Endothelial cell of umbilical vein (primary cell): ENCODE measurements at places on chromosomes 7 and 10. TPM values are rescaled to one million over a fixed set of nuclear protein-coding genes. Genes with fewer than 3 reads are reported as not detected.
A peak's percentile ranks its signal among the peaks of the same experiment; 100 is the strongest.

IL2RA gene
- not detected in 2 replicates for total RNA-seq

GRCh38 chr10:127877699-127878098 lies 15.0 kb downstream of the CLRN3 start:
- H3K27me3 ChIP-seq = no peaks in the 10 kb centered on the region
- H3K27ac ChIP-seq = no peak overlapping the region
- DNase-seq = peak; percentile 10
- peaks cover 5% of the 10 kb centered on the region for H3K4me1 ChIP-seq
- H3K36me3 ChIP-seq = no peaks in the 10 kb centered on the region

GRCh38 chr7:99833289-99833877 lies 5.6 kb downstream of the CYP3A43 start:
- H3K36me3 ChIP-seq = no peaks in the 10 kb centered on the region
- peak; percentile 11 for DNase-seq
- H3K27me3 ChIP-seq = peaks cover 14% of the 10 kb centered on the region
- no peaks in the 10 kb centered on the region for H3K4me1 ChIP-seq
- no peak overlapping the region for H3K4me3 ChIP-seq
- H3K27ac ChIP-seq = no peak overlapping the region

SHTN1 gene
- 29.7 and 36.5 TPM in 2 replicates for total RNA-seq

GRCh38 chr10:31101123-31101522 lies 69.5 kb upstream of the ZNF438 start:
- H3K36me3 ChIP-seq = no peaks in the 10 kb centered on the region
- DNase-seq = peak; percentile 77
- H3K27me3 ChIP-seq = no peaks in the 10 kb centered on the region
- H3K27ac ChIP-seq = peak overlapping the region; percentile 3
- no peak overlapping the region for H3K4me3 ChIP-seq

- H3K4me1 ChIP-seq = no peaks in the 10 kb centered on the region
- DNase-seq = no peak
- peaks cover 38% of the 10 kb centered on the region for H3K27me3 ChIP-seq
- no peaks in the 10 kb centered on the region for H3K36me3 ChIP-seq
- H3K27ac ChIP-seq = no peak overlapping the region
- no peak overlapping the region for H3K4me3 ChIP-seq
Measured at GRCh38 chr10:86825366-86825765, 68.9 kb downstream of the BMPR1A start.

CDC14C gene
- not detected in 2 replicates for total RNA-seq

GRCh38 chr10:7267142-7267541 lies 143.7 kb downstream of the SFMBT2 start:
- no peaks in the 10 kb centered on the region for H3K27me3 ChIP-seq
- H3K27ac ChIP-seq = no peak overlapping the region
- H3K36me3 ChIP-seq = no peaks in the 10 kb centered on the region
- DNase-seq = no peak
- peaks cover 10% of the 10 kb centered on the region for H3K4me1 ChIP-seq
- no peak overlapping the region for H3K4me3 ChIP-seq

GDF2 gene
- total RNA-seq = not detected in 2 replicates

GIMAP8 gene
- total RNA-seq = 67.5 and 71.8 TPM in 2 replicates

DNA sequence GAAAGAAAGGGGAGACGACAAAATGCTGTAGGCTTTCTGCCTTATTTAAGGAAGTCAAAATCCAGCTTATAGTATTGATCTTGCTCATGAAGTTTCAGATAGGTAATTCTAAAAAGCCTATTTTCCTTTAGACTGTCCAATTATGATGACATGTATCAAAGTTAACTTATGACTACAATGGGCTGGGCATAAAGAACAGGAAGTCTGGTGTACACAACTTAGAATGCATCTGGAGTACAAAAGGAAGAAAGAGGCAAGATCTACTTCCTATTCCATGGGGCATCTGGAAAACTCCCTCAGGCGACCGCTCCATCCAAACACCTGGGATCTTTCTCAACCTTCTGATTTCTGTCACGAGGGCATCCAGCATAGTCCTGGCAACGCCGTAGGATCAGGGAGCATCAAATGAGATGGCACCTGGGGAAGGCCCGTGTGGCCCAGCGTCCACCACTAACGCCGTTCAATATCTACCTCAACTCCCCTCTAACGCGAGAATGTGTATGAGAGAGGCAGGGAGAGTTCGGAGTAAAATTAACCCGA lies 512 bp downstream of the FAM24B start:
- peak; percentile 39 for DNase-seq
- no peaks in the 10 kb centered on the region for H3K27me3 ChIP-seq
- H3K4me3 ChIP-seq = peak overlapping the region; percentile 9
- H3K27ac ChIP-seq = peak overlapping the region; percentile 43
- H3K4me1 ChIP-seq = peaks cover 26% of the 10 kb centered on the region

DNA sequence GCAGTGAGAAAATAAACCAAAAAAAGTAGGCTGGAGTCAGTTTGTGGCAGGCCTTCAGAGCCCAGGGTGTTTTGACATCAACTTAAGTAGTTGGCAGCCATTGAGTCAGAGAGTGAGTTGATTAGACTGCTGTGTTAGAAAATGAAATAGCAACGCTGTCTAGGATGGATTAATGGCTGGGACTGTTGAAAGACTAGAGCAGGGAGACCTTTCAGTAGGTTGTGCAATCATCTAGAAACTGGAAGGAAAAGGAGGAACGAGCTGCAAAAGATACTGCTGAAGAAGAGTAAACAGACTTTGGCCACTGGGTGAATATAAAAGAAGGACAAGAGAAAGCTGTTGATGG lies 28.6 kb upstream of the TRIL start:
- H3K4me3 ChIP-seq = no peak overlapping the region
- peaks cover 3% of the 10 kb centered on the region for H3K27me3 ChIP-seq
- no peaks in the 10 kb centered on the region for H3K36me3 ChIP-seq
- no peaks in the 10 kb centered on the region for H3K4me1 ChIP-seq
- DNase-seq = no peak
- no peak overlapping the region for H3K27ac ChIP-seq

HGF gene
- 0.15 and 0.35 TPM in 2 replicates for total RNA-seq

GRCh38 chr10:74439213-74439612 lies 288.2 kb downstream of the ADK start:
- no peaks in the 10 kb centered on the region for H3K27me3 ChIP-seq
- no peak overlapping the region for H3K27ac ChIP-seq
- no peak overlapping the region for H3K4me3 ChIP-seq
- peaks cover 21% of the 10 kb centered on the region for H3K4me1 ChIP-seq

- no peak for DNase-seq
- peaks cover 18% of the 10 kb centered on the region for H3K4me1 ChIP-seq
- no peak overlapping the region for H3K4me3 ChIP-seq
Measured at GRCh38 chr10:75726522-75727483, 295.4 kb downstream of the LRMDA start.

GRCh38 chr7:29243910-29244655 lies 49.5 kb downstream of the CHN2 start:
- H3K27ac ChIP-seq = no peak overlapping the region
- H3K36me3 ChIP-seq = no peaks in the 10 kb centered on the region
- H3K27me3 ChIP-seq = no peaks in the 10 kb centered on the region
- no peaks in the 10 kb centered on the region for H3K4me1 ChIP-seq
- H3K4me3 ChIP-seq = no peak overlapping the region

- peak overlapping the region; percentile 40 for H3K27ac ChIP-seq
- peak; percentile 9 for DNase-seq
- H3K27me3 ChIP-seq = no peaks in the 10 kb centered on the region
- H3K4me3 ChIP-seq = no peak overlapping the region
- H3K36me3 ChIP-seq = no peaks in the 10 kb centered on the region
Measured at GRCh38 chr10:74164716-74165529, 13.9 kb downstream of the ADK start.

DNA sequence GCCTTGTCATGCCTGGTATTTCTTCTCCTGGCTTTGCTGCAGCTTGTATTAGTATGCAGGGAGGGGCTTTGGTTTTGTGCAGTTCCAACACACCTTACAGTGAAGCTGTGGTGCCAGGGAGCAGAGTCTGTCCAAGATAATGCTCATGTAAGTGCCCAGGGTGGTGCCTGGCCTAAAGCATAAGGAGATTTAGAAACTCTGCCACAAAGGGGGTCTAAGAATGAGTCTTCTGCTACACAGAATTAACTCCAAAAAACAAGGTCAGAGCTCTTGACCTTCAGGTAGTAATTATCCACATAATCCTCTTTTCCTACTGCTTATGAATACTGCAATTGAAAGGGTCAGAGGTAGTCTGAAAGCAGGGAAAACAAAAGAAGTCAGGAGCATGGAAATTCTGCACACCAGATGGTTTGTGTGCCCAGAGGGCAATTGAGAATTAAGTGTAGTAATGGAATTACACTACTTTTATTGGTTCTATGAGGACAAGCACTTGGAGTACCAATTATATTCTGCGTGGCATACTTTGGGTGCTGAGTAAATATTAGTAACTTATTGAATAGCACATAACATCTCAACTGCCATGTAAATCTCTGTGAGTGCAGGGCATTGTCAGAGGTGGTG lies 121.5 kb downstream of the KAT6B start:
- no peaks in the 10 kb centered on the region for H3K4me1 ChIP-seq
- H3K36me3 ChIP-seq = no peaks in the 10 kb centered on the region
- H3K4me3 ChIP-seq = no peak overlapping the region
- no peak overlapping the region for H3K27ac ChIP-seq

DNA sequence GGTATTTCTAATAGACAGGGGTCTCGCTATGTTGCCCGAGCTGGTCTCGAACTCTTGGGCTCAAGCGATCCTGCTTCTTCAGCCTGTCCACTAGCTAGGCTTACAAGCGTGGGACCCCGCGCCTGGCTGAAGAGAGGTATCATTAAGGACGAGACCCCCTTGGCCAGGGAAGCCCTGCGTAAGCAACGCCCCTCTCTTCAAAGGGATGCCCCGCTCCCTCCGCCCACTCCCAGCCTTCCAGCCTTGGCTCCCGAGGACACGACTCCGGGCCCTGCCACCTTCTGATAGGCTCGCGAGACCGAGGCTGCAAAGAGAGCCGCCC lies 220 bp upstream of the ZKSCAN5 start:
- peak overlapping the region; percentile 59 for H3K4me3 ChIP-seq
- H3K27ac ChIP-seq = peak overlapping the region; percentile 69
- no peak for DNase-seq
- H3K36me3 ChIP-seq = no peaks in the 10 kb centered on the region
- H3K27me3 ChIP-seq = no peaks in the 10 kb centered on the region

- no peaks in the 10 kb centered on the region for H3K27me3 ChIP-seq
- no peak overlapping the region for H3K27ac ChIP-seq
- H3K36me3 ChIP-seq = no peaks in the 10 kb centered on the region
- no peaks in the 10 kb centered on the region for H3K4me1 ChIP-seq
- no peak for DNase-seq
Measured at GRCh38 chr10:85043207-85043606, 714.8 kb downstream of the CCSER2 start.

GNGT1 gene
- not detected in 2 replicates for total RNA-seq

IDI2 gene
- total RNA-seq = not detected in 2 replicates

TLX1 gene
- total RNA-seq = not detected in 2 replicates

DNA sequence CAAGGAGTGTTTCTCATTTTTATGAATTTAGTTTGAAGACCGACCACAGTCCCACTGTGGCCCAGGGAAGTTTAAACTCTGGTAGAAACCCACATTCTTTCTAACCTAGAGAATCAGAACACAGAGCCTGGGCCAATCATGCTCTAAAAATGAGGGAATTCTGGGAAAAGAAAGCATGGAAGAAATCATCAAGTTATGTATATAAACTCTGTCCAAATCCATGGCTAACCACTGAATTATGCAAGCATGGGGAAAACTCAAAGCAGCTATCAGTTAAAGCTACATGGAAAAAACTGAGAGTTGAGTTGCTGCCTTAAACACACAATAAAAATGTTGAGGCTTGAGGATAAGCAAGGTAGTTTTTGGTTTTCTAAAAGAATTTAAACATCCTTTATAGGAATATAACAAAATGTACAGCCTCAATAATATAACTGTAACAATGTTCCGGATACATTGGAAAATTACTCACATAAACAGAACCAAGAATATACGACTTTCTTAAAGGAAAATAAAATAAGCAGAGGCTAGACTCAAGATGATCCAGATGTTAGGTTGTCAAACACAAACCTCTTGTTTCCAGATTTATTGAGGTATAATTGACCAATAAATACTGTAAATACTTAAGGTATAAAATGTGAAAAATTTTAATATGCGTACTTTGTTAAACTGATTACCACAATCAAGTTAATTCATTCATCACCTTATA lies 311.2 kb upstream of the GNAI1 start:
- no peaks in the 10 kb centered on the region for H3K27me3 ChIP-seq
- H3K36me3 ChIP-seq = no peaks in the 10 kb centered on the region
- DNase-seq = no peak
- H3K4me3 ChIP-seq = no peak overlapping the region

IFIT2 gene
- total RNA-seq = 0.51 and 1.4 TPM in 2 replicates

DNA sequence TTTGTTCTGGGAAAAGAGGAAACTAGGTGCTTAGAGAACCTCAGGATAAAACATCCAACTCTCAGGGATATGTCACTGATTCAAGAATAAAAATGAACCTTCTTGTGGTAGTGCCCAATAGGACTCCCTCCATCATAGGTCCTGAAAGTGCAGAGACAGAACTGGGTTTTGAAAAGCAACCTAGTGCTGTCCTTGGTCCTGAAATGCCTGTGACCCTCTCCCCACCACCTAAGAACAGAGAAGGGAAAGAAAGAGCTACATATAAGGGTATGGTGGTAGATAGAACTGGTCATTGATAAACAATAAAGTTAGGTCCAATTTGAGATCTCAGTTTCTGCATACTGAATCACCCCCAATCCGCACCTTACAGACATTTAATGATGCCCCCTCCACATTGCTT lies 953.3 kb downstream of the XPNPEP1 start:
- H3K4me3 ChIP-seq = no peak overlapping the region
- no peaks in the 10 kb centered on the region for H3K36me3 ChIP-seq
- no peaks in the 10 kb centered on the region for H3K27me3 ChIP-seq
- DNase-seq = no peak
- H3K27ac ChIP-seq = no peak overlapping the region

- no peak overlapping the region for H3K27ac ChIP-seq
- no peak overlapping the region for H3K4me3 ChIP-seq
Measured at GRCh38 chr7:29921404-29922010, 68.1 kb downstream of the SCRN1 start.

GRCh38 chr7:50504646-50505546 lies 54.7 kb upstream of the FIGNL1 start:
- H3K27me3 ChIP-seq = no peaks in the 10 kb centered on the region
- H3K4me3 ChIP-seq = no peak overlapping the region
- H3K27ac ChIP-seq = no peak overlapping the region

DNA sequence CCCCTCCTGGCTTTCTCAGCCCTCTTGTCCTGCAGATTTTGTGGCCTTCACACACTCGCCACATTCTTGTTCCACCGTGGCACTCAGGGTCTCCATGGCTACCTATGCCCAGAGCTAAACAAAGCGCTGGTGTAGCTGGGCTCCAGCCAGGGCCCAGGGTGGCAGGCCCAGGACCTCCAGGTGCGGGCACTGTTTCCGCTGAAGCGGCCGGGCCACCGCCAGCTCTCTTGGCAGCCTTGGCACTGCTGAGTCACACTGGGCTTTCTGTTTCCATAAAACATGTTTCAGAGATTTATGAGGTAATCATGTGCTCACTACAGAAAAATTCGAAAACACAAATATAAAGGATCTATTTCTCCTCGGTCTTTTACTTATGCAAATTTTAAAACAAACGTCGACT lies 51.3 kb downstream of the AOC1 start:
- no peak overlapping the region for H3K27ac ChIP-seq
- peaks cover 10% of the 10 kb centered on the region for H3K4me1 ChIP-seq
- H3K27me3 ChIP-seq = no peaks in the 10 kb centered on the region
